NK-92 treated with Interleukin-12 subunit alpha and Interleukin-12 subunit beta, amount 100 ng/mL, for 24 hours (cell line): ENCODE measurements at places on chromosomes 5 and 9.

GRCh38 chr5:34977934-34978613 is 48.7 kb downstream of the DNAJC21 start:
- no peak for DNase-seq

GRCh38 chr5:62342476-62342837 is 36.5 kb downstream of the KIF2A start:
- no peak for DNase-seq

- DNase-seq, result peak; percentile 16
Measured at GRCh38 chr9:6055216-6055615, 39.8 kb upstream of the RANBP6 start.

- no peak for DNase-seq
Measured at GRCh38 chr9:18822850-18823249, 210.2 kb downstream of the SAXO1 start.

GRCh38 chr9:127123064-127123890 is 842 bp upstream of the ANGPTL2 start:
- no peak for DNase-seq
